ENCODE measurements at places on chromosomes 12 and 14.

GRCh38 chr14:43877351-43877960 lies 629.6 kb downstream of the FSCB start:
- no peak for DNase-seq

DNA sequence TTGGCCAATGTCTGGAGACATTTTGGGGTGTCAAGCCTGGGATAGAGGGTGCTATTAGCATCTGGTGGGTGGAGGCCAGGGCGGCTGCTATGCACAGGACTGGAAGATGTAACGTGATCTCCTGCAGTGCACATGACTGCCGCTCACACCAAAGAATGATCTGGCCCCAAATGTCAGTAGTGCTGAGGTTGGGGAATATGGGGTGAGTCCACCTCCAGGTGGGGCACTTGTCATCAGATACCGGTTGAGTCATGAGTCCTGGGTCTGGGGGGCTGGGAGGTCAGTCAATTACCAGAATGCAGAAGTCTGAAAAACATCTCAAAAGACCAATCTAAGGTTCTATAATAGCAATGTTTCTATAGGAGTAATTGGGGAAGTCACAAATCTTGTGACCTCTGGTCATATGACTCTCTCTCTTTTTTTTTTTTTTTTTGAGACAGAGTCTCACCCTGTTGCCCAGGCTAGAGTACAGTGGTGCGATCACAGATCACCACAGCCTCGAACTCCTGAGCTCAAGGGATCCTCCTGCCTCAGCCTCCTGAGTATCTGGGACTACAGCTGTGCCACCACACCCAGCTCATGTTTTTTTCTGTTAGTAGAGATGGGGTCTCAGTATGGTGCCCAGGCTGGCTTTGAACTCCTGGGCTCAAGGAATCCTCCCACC lies 6.0 kb upstream of the SDSL start:
- no peak for DNase-seq

DNA sequence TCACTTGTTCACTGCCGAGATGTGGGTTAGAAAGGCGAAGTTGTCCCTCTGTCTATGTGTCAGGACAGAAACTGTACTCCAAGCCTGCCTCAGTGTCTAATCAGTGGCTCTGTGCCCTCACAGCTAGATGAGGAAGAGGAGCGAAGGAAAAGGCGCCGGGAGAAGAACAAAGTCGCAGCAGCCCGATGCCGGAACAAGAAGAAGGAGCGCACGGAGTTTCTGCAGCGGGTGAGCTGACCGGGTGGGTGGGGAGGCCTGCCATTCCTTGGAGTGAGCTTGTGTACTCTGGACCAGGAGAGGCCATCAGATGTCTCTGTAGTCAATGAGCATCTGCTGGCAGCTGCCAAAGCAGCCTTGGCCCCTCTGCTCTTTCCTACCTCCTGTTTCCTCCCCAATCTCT lies 33.5 kb downstream of the JDP2 start:
- DNase-seq: no peak

DNA sequence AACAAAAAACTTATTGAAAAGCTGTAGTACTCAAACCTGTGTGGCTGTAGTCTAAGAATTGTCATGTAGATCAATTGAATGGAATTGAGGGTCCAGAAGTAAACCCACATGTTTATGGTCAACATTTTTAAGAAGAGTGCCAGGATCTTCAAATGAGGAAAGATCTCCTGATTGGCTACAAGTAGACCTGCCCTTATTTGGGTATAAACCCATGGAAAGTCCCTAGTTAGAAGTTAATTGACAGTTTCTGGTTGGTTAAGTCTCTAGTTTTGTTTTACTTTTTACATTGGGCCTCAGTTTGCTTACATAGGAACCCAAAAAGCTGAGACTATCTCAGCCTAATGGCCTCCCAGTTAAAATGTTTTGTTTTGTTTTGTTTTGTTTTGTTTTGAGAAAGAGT lies 91.9 kb upstream of the RESF1 start:
- DNase-seq: no peak

DNA sequence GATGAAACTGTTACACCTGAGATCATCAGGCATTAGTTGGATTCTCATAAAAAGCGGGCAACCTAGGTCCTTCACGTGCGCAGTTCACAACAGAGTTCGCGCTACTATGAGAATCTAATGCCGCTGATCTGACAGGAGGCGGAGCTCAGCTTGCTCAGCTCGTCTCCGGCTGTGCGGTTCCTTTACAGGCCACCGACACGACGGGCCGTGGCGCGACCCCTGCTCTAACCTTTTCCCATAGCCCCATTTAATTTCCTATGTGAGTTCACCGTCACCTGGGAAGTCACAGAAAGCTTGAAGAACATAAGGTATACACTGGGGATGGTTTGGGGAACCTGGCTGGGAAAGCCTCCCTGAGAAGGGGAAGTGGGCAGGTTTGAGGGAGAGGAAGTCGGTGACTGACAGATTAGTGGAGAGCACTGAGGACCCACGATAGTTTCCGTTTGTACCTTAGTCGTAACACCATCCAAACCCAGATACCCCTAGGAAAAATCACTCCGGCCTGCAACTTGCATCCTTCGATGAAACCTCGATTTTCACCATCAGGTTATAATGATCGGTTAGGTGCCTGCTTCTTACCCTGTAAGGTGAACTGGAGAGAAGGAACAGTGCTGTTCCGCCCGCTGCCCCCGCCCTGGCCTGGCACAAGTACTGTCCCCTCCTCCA lies 2.8 kb upstream of the AAAS start:
- DNase-seq: peak; percentile 37

- no peak for DNase-seq
Observed at GRCh38 chr14:82872494-82872893, 1338.8 kb upstream of the SEL1L start.

DNA sequence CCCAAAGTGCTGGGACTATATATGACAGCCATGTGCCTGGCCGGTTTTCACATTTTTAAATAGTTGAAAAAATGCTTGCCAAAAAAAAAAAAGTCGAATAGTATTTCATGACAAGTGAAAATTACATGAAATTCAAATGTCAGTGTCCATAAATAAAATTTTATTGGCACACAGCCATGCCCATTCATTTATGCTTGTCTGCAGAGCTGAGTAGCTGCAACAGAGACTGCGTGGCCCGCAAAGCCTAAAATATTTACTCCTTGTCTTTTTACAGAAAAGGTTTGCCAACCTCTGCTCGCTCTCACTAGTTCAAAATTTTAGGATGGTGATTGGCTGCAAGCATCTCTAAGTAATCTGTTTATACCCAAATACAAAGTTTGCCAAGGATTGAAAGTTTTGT lies 49.2 kb downstream of the TESC start:
- DNase-seq: no peak

GRCh38 chr12:59282999-59283398 lies 312.8 kb upstream of the SLC16A7 start:
- DNase-seq: no peak

GRCh38 chr12:124542021-124542949 lies 25.1 kb downstream of the NCOR2 start:
- DNase-seq: no peak

DNA sequence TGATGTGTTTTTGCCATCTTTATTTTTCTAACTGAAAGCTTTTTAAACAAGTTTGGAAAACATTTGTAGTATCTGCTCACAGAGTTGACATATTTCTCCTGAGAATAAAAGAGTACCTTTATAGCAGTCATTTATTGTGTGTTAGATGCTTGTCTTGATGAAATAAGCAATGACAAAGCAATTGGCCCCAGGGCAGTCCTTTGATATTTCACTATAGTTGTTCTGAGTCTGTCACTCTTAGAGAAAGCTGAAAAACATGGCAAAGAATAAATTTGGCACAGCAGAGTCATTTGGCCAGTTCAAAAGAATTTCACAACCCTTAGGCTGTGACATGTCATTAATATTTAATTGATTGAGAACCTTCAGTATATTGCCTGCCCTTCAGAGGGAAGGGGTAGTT lies 166.2 kb downstream of the PTPRO start:
- no peak for DNase-seq

DNA sequence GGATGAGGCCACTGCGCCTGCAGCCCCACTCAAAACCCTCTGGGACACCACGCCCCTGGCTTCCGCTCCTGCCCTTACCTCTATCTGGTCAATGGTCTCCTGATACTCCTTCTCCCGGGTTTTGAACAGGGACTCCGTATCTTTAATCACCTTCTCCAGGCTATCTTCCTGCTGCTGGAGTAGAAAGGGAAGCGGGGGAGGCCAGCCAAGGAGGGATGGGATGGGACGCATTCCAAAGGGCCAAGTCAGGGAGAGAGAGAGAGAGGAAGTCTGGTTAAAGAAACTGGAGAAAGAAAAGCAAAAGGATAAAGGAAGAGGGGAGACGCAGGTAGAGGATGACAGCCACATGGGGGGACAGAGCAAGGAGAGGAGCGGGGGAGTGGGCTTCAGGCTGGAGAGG lies 7.9 kb downstream of the IFFO1 start:
- DNase-seq: no peak

- no peak for DNase-seq
Observed at GRCh38 chr12:12467264-12467663, 95.4 kb downstream of the DUSP16 start.

GRCh38 chr12:78651755-78652154 lies 212.8 kb upstream of the SYT1 start:
- no peak for DNase-seq

- DNase-seq: no peak
Observed at GRCh38 chr14:57066887-57067513, 201.7 kb downstream of the EXOC5 start.

DNA sequence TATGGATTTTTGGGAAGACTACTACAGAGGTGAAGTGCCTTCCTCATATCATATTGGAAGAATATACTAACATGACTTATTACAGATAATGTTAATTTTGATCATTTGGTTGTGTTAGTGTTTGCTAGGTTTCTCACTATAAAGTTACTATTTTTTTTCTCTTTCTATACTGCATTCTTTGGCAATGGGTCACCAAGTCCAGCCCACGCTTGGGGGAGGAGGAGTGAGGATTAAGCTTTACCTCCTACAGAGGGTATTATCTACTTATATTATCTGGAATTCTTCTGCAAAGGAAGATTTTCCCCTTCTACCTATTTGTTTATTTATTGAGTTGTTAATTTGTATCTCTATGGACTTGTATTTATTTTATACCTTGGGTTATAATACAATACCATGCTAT lies 31.5 kb downstream of the SCN8A start:
- no peak for DNase-seq

DNA sequence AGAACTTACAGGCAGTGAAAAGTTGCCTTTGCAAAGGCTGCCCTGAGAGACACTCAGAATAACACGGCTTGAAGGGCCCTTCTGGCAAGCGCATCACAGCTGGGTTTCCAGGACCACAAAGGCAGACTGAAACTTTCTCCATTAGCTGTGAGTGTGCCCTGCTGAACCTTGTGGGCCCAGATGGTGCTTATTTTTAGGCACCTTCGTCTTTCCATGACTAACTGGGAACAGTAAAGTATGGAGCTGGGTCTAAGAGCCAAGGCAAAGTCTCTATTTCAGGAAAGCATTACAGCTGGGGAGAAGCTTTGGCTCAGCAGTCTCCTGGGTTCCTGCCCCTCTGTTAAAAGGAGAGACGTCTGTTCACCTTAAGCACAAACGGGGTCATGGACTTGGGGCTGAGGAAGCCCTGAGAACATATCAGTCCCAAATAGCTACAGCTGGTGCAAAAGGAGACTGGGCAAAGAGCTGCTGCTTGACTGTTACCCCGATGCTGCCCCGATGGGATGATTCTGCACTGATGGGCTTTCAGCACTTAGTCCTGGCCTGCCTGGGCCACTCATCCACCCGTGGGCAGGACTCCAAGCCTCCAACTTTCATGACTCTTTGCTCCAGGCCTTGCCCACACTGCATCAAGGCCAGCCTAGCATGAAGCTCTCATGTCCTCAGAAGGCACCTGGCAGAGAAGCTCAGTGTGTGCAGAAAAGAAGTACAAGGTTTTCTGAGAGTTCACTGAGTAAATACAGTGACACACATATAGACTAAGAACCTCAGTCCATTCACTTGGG lies 248.3 kb downstream of the PHLDA1 start:
- no peak for DNase-seq

DNA sequence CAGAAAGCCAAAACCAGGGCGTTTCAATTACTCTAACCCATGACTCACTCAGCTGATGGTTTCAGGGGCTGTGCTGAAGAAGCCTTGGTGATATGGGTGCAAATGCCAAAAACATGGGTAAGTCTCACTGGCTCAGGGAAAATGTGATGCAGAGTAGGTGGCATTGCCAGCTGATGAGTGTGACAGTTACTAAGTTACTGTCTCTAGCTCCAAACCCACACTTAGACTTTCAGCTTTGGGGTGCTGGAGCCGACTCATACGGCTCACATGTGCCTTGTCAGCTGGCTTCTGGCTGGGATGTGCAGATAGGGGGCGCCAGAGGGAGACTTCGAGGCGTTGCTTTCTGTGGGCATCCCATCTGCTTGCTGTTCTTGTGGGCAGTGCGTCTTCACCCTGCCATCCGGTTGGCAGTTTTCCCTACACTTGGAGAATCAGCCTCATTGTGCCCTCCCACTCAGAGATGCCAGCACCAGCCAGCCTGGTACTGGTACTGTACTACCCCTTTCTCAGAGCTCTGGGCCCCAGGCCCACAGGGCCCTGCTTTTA lies 11.1 kb upstream of the KRT7 start:
- DNase-seq: no peak

- no peak for DNase-seq
Observed at GRCh38 chr12:4084573-4084972, 189.0 kb upstream of the CCND2 start.

DNA sequence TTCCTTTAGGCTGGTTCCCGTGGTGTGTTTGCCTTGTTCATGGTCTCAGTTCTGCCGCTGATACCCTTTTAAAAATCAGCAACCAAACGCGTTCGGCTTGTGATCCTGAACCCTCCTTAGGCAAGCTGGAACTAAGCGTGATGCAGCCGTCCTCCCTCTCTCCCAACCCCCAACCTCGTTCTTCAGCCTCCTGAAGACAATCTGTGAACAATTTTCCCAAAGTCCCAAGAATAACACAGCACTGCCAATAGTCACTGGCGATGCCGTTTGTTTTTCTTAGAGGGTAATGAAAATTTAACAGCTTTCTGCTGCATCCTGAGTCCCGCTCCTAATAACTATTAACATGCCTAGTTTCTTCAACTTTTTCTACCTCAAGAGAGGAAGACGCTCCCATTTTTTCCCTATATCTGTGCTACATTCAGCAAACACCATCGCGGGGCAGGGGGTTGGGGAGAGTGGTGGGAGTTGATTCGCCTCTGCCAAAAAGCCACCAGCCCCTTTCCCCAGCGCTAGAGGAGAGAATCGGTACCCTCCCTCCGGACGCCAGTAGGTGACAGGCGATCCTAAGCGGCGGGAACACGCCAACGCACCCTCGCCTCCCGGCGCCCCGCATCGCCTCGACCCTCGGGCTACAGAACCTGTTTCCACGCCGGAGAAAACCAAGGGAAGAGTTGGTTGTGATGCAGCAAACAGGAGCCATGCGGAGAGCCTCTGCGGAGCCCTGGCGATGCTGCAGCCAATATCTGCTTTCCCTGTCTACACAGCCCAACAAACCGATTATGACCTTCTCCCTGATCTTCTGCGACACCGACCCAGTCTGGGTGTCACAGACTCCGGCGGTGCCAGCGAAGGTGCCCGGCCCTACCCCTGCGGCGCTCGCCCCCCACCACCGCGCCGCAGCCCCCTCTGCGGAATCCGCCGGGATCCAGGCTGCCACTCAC lies 752 bp downstream of the PRICKLE1 start:
- DNase-seq: no peak

- DNase-seq: no peak
Observed at GRCh38 chr14:54929556-54929955, 26.9 kb upstream of the GCH1 start.
